ENCODE measurements at places on chromosomes 6 and 20.

GRCh38 chr6:13535306-13535705 lies 39.1 kb upstream of the SIRT5 start:
- peak; percentile 64 for DNase-seq

DNA sequence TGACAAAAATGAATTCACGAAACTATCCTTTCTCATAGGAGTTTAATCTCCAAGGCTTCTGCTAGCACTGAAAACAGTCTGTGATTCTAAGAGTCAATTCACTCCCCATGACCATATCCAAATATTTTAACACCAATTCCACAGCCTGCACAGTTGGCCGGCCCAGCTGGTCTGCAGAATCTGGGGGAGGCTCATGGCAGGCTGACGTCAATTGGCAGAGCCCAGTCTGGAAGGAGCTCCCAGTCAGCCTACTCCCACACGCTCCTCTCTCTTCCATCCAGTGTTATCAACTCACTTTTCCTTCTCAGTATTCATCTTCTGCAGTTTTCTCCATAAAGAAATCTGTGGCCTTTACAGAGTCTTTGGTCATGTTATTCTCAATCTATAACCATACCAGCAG lies 111.0 kb downstream of the TBXT start:
- DNase-seq: no peak

DNA sequence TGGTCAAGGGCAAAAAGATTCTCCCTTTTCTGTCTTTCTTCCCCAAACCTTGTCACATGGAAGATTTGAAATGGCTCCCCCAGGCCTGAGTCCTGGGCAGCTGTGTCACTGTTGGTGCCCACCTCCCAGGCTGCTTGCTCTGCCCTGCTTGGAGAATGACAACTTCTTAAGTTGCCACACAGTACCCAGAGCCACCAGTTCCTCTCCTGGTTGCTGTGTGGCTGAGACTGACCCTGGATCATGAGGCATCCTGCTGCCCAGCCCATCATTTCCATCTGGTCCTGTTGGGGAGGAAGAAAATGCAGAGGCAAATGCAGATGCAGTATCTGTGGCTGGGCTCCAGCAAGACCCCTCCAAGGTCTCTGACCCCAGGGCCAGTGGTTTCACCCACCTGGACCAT lies 113.7 kb downstream of the PHACTR3 start:
- DNase-seq: no peak

GRCh38 chr20:59259946-59260345 lies 40.5 kb upstream of the EDN3 start:
- no peak for DNase-seq

DNA sequence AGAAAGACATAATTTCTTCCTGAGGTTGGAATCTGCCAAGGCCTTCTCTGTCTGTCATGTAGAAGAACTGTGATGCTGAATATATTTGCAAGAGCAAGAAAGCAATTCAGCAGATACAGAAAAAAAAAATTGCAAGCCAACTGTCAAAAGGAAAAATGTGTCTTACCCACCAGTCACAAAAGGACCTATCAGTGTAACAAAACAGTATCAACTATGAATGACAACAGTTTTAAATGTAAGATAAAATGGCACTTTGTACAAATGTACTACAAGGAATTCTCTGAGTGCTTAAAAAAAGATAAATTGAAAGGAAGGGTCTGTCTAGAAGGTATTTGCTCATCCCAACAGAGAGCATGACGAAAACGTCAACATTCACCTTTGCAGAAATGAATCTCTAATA lies 185.3 kb upstream of the TFAP2D start:
- DNase-seq: no peak

- DNase-seq: no peak
Observed at GRCh38 chr6:143074101-143074500, 13.4 kb downstream of the AIG1 start.

Measured in H7 (cell line).